ENCODE measurements at places on chromosomes 2 and 18.

DNA sequence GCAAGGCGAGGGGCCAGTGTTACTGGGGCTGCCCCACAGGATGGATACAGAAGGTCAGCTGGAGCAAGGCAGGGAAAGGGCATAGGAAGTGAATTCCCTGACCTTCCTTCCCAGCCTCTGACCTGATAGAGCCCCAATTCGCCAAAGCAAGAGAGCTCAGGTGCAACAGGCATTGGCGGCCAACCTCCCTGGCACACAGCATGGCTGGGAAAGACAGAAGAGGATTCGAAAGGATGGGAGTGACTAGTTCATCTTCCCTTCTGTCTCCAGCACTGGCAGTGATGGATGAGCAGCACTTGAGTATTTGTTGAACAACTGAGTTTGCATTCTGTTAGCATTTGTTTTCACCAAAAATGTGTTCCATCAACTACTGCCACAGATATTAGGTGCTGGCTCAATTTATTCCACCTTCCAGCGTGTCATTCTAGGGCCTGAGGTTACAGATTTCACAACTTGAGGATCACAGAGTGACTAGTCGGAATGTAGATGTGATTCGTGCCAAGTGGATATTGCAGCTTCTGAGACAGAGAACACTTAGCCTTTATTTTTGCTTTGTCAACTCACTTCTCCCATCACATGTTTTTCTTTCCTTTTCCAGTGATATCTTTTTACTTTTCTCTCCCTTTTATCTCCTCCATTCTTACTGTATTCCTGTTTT lies 6.2 kb downstream of the COPS8 start:
- no peak for DNase-seq

GRCh38 chr18:28176948-28177827 lies at the start of gene CDH2:
CDH2 (minus strand) TSS chr18:28177130; CDS start chr18:28177022, 108 bp downstream.
- peak; percentile 60 for DNase-seq

DNA sequence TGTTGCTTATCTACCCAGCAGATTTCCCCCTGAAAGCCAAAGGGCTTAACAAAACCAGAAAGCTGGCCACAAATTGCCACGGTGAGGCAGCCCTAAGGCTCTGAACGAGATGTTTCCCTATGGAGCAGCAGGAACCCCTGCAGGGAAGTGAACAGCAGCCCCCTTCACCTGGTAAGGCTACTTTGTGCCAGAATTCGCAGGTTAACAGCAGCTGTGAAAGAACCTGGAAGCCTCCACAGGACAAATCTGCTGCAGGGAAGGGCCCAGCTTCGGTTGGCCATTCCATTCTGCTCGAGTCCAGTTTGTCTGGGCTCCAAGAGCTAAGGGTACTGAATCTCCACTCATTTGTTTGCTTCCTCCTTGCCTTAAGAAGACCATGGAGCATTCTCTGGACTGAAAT lies 175.3 kb downstream of the PDE11A start:
- DNase-seq, result no peak

GRCh38 chr2:120545521-120546047 lies 190.1 kb upstream of the GLI2 start:
- DNase-seq, result no peak

GRCh38 chr18:74252039-74252395 lies 39.7 kb downstream of the CYB5A start:
- no peak for DNase-seq

GRCh38 chr2:226755631-226756030 lies 44.0 kb downstream of the IRS1 start:
- no peak for DNase-seq

- DNase-seq, result no peak
Measured at GRCh38 chr2:27025861-27026851, 6.6 kb upstream of the TMEM214 start.

All from progenitor cell of endocrine pancreas (in vitro differentiated cells).